ENCODE measurements at places on chromosomes 1 and 21.
A peak's percentile ranks its signal among the peaks of the same experiment; 100 is the strongest.

DNA sequence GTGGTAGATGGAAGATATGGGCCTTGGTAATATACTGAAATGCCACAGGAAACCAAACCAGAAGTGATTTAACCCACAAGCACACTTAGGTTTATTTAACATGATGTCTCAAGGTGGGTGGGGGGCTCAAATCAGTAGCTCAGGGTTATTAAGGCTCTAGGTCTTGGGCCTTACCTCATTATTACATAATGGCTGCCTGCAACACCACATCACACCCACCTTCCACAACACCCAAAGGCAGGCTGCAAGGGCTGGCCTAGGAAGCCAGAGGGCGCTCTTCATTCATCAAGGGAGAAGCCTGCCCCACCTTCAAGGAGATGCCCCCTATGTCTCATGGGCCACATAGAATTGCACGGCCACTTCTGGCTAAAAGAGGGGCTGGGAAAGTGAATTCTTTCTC, 6.0 kb downstream of the TFF1 start:
- no peak for DNase-seq

- no peak for DNase-seq
Measured at GRCh38 chr1:212951947-212952640, 1.8 kb downstream of the VASH2 start.

GRCh38 chr1:240621249-240621648, 9.3 kb upstream of the GREM2 start:
- DNase-seq, result no peak

DNA sequence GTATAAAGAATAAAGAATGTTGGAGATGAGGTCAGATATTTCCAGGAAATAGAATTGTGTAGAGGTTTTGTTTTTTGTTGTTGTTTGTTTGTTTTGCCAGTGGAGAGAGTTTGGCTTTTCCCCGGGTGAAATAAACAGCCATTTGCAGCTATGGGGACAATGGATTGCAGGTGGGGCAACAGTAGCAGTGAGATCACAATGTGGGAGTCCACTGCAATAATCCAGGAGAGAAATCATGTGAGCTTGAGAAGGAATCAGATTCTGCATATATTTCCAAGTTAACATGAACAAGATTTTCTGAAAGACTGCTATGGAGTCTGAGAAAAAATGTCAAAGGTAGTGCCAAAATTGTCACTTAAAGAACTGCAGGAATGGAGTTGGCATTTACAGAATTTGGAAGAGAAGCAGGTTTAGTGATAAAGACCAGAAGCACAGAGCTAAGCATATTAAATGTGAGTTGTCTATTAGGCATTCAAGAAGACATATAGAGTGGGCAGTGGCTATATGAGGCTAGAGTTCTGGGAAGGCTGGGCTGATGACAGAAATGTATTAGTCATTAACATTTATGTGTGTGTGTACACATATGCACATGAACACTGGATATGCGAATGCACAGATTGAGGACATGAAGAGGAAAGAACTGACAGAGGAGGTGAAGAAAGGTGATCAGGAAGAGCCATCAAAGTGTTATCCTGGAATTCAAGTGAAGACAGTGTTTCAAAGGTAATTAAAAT, 729.6 kb upstream of the PTBP2 start:
- DNase-seq, result no peak

DNA sequence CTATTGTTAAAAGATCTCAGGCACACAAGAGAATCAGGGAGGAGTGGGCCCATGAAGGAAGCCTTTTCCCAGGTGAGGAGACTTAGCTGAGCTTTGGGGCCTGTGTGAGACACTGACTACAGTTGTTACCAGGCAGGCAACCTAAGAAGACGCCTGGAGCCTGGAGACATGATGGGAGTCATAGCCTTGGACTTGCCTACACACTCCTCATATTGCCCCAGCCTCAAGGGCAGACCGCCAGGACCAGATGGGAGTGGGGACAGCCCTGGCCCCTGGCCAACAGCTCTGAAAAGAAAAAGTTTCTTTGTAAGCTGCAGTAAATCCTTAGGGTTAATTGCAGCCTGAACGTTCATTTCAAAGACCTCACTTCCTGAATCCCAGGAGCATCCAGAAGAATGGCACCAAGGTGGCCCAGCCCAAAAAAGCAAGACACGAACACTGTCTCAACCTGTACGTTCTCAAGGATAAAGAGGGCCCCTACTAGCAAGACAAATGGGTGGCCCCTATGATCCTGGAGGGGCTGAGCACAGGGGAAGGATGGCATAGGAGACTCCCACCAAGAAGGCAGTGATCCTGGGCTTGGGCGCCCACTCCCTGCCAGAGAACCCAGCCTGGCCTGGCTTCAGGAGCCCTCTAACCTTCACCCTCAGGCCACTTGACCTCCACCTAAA, 33.2 kb upstream of the BTG2 start:
- no peak for DNase-seq

- DNase-seq, result no peak
Measured at GRCh38 chr1:43316738-43317520, 16.1 kb downstream of the TIE1 start.

GRCh38 chr1:116128664-116129063, 17.5 kb downstream of the MAB21L3 start:
- DNase-seq, result peak; percentile 68

- no peak for DNase-seq
Measured at GRCh38 chr1:26890467-26890796, 349 bp upstream of the GPN2 start.

DNA sequence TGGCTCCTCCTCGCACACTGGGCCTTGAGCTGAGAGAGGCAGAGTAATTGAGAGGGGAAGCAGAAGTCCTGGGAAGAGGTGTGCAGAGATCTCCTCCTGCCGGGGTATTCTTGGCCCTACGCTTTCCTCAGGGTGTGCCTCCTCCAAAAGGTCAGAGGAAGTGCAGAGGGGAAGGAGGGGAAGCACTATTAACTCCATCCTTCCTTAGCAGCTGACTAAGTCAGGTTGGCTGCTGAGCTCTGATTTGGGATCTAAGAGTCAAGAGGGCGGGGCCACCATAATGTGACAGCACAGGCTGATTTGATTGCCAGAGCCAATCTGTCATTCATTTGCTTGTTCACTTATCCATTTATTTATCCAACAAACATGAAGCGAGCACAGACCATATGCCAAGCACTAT, 12.3 kb downstream of the ATP2B4 start:
- no peak for DNase-seq

GRCh38 chr1:222931023-222931422, 116.2 kb downstream of the DISP1 start:
- no peak for DNase-seq

- no peak for DNase-seq
Measured at GRCh38 chr1:220410611-220411010, 117.3 kb upstream of the MARK1 start.

Data from stimulated activated naive CD8-positive, alpha-beta T cell treated with anti-CD3 and anti-CD28 coated beads, Interleukin-15, amount 100 ng/mL, for 72 hours (primary cell).